ENCODE measurements at places on chromosomes 3 and 15.

GRCh38 chr15:57384024-57384423 is 7.7 kb downstream of the CGNL1 start:
- no peak for DNase-seq

- no peak for DNase-seq
These were observed 23.0 kb upstream of the ANP32A start for GRCh38 chr15:68843425-68844311.

DNA sequence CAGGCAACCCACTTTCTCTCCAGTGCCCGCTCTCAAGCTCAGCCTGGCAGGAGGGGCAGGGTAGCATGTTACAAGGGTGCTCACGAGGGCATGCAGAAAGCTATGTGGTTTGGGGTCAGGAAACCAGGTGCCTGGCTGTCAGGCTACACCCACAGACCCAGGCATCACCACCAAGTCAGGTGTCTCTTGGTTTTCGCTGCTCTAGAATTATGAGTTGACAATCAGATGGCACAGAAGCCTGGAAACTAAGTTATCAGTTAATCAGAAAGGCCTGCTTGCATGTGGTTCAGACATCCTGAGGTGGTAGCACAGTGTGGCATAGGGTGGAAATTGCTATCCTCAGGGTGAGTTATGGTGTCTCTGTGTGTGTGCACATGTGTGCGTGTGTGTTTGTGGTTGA is 16.2 kb upstream of the CCR9 start:
- DNase-seq, result no peak

DNA sequence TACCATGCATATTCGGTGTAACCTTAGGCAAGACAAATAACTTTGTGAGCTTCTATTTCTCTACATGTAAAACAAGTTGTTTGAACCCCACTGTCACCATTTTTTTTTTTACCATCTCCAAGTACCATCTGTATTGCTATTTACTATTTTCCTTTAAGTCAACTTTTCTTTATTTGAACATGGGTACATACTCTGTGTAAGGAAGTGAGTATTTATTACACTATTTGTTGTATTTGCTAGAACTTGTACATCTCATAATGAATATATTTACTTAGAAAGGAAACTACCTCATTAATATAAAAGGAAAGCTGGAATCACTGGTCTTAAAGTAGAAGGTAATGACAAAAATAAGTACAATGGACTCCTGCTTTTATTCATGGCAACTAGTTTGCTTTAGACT is 69.9 kb downstream of the WNT5A start:
- DNase-seq, result no peak

- no peak for DNase-seq
These were observed 55.2 kb downstream of the CCDC66 start for GRCh38 chr3:56612146-56612545.

DNA sequence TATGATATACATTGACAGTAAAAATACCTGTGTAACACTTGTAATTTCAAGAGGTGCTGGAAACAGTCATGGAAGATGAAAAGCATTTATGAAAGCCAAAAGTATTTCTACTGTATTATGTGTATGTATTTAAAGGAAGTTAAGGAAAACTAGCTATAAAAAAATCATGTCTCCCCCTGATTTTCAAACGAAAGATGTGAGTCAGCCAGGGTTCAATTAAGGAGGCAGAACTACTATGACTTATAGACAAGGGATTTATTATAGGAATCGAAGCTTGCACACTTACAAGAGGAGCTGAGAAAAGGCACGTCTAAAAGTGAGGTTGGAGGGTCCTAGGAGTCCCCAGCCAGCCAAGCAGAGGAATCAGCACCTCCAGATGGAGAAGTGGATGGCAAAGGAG is 119.4 kb downstream of the SUCLG2 start:
- DNase-seq, result no peak

- peak; percentile 77 for DNase-seq
These were observed 40.4 kb downstream of the WHAMM start for GRCh38 chr15:82849556-82850512.

GRCh38 chr15:59352683-59353082 is 20.0 kb downstream of the MYO1E start:
- DNase-seq, result no peak

DNA sequence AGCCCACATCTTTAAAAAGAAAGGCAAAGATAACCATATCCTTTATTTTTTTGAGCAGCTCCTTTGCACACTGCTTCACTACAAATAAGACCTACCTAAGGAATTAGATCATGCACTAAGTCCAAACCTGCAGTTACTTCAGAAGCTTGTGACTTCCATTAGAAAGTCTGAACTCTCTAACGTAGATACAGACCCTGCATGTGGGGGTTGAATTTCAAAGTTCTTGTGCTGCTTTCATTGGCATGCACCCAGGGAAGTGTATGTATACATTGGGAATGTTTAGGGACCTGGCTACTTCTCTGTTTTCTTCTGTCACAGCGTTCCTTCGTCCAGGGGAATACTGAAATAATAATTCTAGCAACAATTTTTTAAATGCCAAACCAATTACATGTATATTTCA is 185.2 kb upstream of the IL12A start:
- no peak for DNase-seq

DNA sequence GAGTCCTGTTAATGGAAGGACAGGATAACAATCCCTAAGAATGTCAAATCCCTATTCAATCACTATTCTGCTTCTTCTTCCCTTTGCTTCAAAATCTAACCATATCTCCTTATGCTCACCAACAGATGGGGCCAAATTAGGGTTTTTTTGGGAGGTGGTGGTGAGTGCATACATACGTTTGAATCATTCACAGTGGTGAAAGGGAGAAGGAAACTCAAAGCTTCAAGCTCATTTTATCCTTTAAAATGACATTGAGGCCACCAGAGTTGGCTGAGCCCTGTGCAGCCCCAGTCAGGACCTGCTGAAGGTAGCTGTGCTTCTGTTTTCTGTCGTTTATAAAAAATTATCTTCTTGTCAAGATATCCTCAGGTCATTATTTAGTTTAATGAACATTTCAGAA is 607.5 kb upstream of the AGTR1 start:
- DNase-seq, result no peak

- DNase-seq, result no peak
These were observed 146.9 kb upstream of the RARB start for GRCh38 chr3:25281041-25281731.

DNA sequence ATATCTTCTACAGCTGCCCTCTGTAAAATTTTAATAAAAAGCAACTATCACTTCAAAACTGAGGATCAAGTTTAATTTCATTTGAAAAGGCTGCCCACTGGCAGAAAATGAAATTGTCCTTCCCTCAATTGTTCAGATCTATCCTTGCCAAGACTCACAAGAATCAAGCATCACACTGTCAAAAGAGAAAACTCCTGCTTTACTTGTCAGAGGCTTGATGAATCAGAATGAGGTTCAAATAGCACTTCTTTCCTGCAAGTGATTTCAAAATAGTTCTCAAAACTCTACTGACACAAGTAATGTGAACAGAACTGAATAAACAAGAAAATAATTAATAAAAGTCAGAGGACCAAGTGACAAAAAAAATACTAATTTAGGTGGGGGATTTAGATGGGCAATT is 70.6 kb downstream of the GOLIM4 start:
- no peak for DNase-seq

GRCh38 chr3:62574266-62574898 is 201.0 kb upstream of the FEZF2 start:
- no peak for DNase-seq

- DNase-seq, result no peak
These were observed 45.8 kb downstream of the PDE8A start for GRCh38 chr15:85027421-85027820.

Measured in HuH-7 (cell line).